ENCODE measurements at places on chromosomes 1 and 21.

DNA sequence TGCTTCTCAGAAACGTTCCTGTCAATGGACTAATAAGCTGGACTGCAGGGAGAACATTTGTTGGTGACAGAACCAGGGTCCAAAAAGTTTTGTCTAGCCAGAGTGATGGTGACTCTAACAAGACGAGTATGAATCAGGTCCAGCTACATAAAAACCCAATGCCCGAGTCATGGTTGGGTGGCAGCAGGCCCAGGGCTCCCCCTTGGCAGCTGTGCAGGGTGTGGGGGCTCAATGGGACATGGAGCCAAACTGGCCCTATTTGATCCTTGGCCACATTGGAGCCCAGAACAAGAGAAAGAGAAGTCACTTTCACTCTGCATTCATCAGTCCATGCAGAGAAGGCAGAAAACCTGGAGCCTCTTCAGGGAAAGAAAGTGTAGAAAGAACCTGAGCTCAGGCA lies 37.9 kb upstream of the TENT5C start:
- no peak for DNase-seq

DNA sequence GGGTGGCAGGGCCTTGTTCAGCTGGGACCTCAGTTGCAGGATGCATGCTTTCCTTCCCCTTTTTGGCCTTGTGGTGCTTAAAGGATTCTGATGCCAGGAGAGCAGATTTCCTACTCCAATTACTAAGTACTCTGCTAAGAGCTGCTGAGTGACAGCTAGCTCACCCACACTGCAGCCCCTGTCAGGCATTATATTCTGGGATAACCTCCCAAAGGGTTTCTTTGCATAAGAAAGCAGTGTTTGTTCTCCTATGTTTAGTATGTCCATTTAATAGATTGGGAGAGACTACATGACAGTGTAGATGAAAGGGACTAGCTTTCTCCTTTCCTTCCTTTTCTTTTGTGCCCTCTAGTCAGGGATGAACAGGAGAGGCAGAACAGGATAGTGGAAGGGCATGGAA lies 100.7 kb downstream of the FAM78B start:
- no peak for DNase-seq

- no peak for DNase-seq
These were observed 316.2 kb upstream of the FMN2 start for GRCh38 chr1:239775466-239775865.

- no peak for DNase-seq
These were observed 137.4 kb upstream of the USP25 start for GRCh38 chr21:15592271-15592860.

DNA sequence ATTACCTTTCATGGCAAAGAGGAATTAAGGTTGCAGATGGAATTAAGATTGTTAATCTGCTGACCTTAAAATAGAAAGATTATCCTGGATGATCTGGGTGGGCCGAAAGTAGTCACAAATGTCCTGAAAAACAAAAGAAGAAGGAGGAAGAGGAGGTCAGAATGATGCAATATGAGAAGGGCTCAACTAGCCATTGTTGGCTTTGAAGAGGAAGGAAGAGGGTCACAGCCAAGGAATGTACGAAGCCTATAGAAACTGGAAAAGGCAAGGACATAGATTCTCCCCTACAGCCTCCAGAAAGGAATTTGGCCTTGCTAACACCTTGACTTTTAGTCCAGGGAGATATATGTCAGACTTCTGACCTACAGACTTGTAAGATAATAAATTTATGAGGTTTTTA lies 39.4 kb upstream of the FMOD start:
- DNase-seq, result no peak

All from D721Med (cell line).